Colonic mucosa (tissue), 4 donors: ENCODE measurements at places on chromosomes 6 and 20. TPM values are rescaled to one million over a fixed set of nuclear protein-coding genes. Genes with fewer than 3 reads are reported as not detected.

DNA sequence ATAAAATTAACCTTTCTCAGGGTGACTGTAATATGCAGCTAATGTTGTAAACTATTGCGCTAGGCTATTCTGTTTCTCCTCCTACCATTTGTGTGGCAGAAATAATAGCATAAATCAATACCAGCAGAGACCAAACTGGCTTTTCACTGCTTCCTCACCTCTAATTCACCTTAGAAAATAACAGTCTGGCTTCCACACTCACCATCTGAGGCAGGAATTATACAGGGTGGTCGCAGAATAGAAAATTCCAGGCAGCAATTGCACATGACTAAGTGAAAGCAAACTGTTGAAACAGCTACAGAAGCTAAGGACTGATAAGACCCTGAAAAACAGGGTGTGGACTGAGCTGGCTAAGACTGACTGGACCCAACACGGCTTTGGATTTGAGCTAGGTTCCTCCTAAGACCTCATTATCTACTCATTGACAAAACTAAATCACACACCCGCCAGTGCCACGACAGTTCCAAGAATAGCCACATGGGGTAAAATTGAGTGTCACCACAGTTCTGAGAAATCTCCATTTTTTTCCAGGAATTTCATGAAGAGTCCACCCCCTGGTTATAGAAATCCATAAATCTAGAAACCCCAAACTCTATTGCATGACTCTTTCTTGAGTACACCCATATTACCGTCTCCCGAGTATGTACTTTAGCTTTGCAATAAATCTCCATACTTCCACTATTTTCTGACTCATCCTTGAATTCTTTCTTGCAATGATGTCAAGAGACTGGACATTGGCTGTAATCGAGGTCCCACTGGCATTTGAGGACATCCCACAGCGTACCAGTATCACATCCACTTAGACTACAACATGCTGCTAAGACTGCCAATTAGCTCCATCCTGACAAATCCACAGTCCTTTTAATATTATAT is 60.9 kb upstream of the KCNQ5 start:
- no peaks in the 10 kb centered on the region for H3K4me1 ChIP-seq
- no peak overlapping the region for H3K27ac ChIP-seq
- no peak for DNase-seq
- no peak overlapping the region for H3K4me3 ChIP-seq

- H3K36me3 ChIP-seq, result no peaks in the 10 kb centered on the region
- no peaks in the 10 kb centered on the region for H3K4me1 ChIP-seq
- H3K27me3 ChIP-seq, result peaks cover 3% of the 10 kb centered on the region
- H3K4me3 ChIP-seq, result no peak within 1 kb of the TSS
- DNase-seq, result no peak
Observed at GRCh38 chr6:35512740-35513139, at the start of gene TULP1. Gene TULP1 (minus strand): TSS chr6:35512896. CDS start chr6:35512858, 38 bp downstream.

DNA sequence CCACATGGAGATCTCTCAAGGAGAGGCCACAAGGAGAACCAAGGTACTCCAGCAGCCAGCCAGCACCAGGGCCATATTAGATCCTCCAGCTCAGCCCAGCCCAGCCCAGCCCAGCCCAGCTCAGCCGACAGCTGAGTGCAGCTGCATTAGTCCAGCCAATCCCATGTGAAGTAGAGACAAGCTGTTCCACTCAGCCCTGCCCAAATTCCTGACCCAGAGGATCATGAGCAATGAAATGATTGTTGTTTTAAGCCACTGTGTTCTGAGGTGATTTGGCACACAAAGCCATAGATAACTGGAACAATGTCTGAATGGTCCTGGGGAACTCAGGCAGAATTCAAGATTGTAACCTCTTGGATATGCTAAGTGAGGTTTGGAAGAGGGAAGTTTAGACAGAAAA is 59.5 kb upstream of the BMP2 start:
- no peaks in the 10 kb centered on the region for H3K27me3 ChIP-seq
- peak overlapping the region; percentile 72 for H3K27ac ChIP-seq
- H3K4me1 ChIP-seq, result peaks cover 16% of the 10 kb centered on the region
- no peak overlapping the region for H3K4me3 ChIP-seq
- no peaks in the 10 kb centered on the region for H3K36me3 ChIP-seq
- DNase-seq, result peak; percentile 84

- H3K4me3 ChIP-seq, result no peak overlapping the region
- no peak for DNase-seq
- H3K27ac ChIP-seq, result no peak overlapping the region
- H3K36me3 ChIP-seq, result no peaks in the 10 kb centered on the region
Observed at GRCh38 chr6:143465546-143465945, 14.9 kb downstream of the PEX3 start.

DNA sequence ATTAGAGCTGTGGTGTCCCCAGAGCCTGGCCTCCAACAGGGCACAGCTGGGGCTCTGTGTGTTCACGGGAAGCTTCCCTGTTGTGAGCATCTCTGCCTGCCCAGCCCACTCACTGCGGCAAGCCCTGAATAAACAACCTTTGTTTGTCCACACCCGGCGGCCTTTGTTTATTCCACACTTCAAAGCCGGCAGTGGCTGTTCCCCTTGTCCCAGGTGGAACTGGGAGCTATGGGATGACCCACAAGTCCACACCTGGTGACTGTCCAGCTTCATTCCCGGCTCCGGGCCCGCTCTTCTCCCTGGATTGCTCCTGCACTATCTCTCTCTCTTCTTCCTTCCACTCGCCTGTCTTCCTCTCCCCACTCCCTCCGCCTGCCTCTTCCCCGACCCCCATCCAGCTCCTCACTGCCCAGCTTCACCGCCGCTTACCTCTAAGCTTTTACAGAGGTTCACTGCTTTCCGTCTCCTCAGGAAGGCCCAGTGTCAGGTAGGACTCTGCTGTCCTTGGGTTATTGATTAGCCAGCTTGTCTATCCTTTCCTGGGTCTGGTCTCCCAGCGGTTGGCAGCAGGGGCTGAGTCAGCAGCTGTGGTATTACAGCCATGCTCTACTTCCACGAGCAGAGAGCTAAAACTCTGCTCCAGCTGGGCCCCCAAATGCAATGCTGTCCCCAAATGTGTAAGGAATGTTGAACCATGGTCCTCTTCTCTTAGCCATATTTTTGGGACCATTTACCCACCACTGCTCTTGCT is 17.8 kb downstream of the DACT2 start:
- no peaks in the 10 kb centered on the region for H3K27me3 ChIP-seq
- no peaks in the 10 kb centered on the region for H3K4me1 ChIP-seq
- H3K36me3 ChIP-seq, result no peaks in the 10 kb centered on the region
- peak; percentile 55 for DNase-seq
- H3K27ac ChIP-seq, result no peak overlapping the region

- no peaks in the 10 kb centered on the region for H3K36me3 ChIP-seq
- peak overlapping the region; percentile 52 for H3K4me3 ChIP-seq
Observed at GRCh38 chr6:111603685-111604084, 2.0 kb downstream of the TRAF3IP2 start.

- no peaks in the 10 kb centered on the region for H3K36me3 ChIP-seq
- no peaks in the 10 kb centered on the region for H3K27me3 ChIP-seq
- no peak overlapping the region for H3K27ac ChIP-seq
- DNase-seq, result no peak
Observed at GRCh38 chr20:44247586-44248409, 690 bp downstream of the GDAP1L1 start.

DNA sequence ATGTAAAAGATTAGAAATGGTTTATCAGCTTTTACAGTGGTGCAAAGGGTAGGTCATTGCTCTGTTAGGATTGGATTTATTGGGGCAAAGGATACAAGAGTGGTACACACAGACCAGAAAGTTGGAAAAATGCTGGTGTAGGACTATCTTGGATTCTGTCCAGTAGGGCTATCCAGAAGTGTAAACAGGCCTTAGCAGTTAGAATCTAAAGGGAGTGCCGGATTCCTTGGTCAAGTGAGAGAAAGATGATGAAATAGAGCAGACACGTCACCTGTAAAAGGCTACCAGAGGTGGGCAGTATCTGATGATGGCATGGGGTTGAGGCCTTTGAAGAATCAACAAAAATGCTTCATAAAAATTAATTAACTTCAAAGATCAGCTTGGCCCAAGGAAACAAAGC is 975.9 kb downstream of the KIF16B start:
- DNase-seq, result peak; percentile 20
- H3K4me1 ChIP-seq, result no peaks in the 10 kb centered on the region

DNA sequence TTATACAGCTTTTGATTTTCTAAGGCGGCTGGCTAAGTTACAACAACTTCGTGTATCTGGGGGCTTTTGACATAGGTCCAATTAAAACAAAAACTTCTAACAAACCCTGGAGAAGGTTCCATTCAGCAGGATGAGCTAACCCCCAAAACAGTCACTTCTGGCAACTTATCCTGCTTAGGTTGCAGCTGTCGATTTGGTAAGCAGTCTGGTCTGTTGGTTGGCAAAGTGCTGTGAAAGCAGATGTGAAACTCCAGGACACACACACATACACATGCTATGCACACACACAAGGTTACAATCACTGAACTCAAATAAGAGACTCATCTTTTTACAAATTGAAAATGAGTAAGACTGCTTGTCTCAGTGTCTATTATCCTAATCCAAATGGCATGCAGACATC is 119.0 kb upstream of the STMND1 start:
- no peak overlapping the region for H3K27ac ChIP-seq
- H3K36me3 ChIP-seq, result no peaks in the 10 kb centered on the region

- no peaks in the 10 kb centered on the region for H3K36me3 ChIP-seq
- DNase-seq, result no peak
- no peak overlapping the region for H3K4me3 ChIP-seq
- no peaks in the 10 kb centered on the region for H3K4me1 ChIP-seq
- H3K27me3 ChIP-seq, result no peaks in the 10 kb centered on the region
Observed at GRCh38 chr20:63159826-63160640, 55.9 kb downstream of the YTHDF1 start.

DNA sequence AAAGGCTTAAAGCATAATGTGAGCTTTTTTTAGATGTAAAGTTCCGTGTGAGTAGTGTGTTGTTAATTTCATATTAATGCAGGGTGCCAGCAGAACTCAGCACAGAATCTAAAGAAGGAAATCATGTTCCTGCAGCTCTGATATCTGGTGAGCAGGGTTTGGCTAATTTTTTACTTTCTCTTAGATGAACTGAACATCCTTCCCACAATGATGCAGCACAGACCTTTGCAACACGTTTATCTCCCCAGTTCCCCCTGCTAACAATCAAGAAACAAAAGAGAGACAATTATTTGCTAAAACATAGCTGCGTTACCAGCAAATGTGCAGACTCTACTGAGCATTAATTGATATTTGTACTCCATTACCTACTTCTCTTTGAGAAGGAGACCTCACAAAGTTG is 39.1 kb upstream of the ATXN1 start:
- no peaks in the 10 kb centered on the region for H3K4me1 ChIP-seq
- no peaks in the 10 kb centered on the region for H3K36me3 ChIP-seq
- H3K27me3 ChIP-seq, result no peaks in the 10 kb centered on the region
- no peak overlapping the region for H3K4me3 ChIP-seq

DNA sequence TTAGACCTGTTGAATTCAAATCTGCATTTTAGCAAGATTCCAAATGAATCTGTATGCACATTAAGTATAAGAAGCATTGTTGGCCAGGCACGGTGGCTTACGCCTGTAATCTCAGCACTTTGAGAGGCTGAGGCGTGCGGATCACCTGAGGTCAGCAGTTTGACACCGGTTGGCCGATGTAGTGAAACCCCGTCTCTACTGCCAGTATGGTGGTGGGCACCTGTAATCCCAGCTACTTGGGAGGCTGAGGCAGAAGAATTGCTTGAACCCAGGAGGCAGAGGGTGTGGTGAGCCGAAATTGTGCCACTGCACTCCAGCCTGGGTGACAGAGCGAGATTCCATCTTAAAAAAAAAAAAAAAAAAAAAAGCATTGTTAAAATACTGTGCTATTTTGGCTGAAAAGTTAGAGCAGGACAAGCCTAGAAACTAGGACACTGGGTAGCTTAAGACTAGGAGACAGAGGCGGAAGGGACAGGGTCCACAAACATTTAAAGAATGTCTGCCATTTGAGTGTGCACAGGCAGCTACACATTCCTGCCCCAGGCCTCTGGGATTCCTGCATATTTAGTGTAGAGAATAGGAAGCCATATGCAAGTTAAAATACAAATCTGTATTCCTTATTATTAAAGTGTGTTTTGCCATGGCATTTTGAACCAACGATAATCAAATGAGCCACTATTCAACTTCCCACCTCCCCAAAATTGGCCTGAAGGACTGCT is 45.1 kb upstream of the EEF1A1 start:
- H3K27ac ChIP-seq, result no peak overlapping the region
- no peak for DNase-seq
- H3K36me3 ChIP-seq, result no peaks in the 10 kb centered on the region
- H3K4me1 ChIP-seq, result no peaks in the 10 kb centered on the region

GRCh38 chr6:10478187-10479040 is 42.7 kb upstream of the GCNT2 start:
- H3K4me1 ChIP-seq, result no peaks in the 10 kb centered on the region
- H3K4me3 ChIP-seq, result no peak overlapping the region
- H3K27ac ChIP-seq, result no peak overlapping the region
- no peak for DNase-seq
- H3K27me3 ChIP-seq, result no peaks in the 10 kb centered on the region

- H3K4me1 ChIP-seq, result peaks cover 8% of the 10 kb centered on the region
- no peak for DNase-seq
- H3K27me3 ChIP-seq, result no peaks in the 10 kb centered on the region
- H3K4me3 ChIP-seq, result no peak overlapping the region
- no peak overlapping the region for H3K27ac ChIP-seq
Observed at GRCh38 chr20:59938221-59938620, 1.9 kb downstream of the PPP1R3D start.

DNA sequence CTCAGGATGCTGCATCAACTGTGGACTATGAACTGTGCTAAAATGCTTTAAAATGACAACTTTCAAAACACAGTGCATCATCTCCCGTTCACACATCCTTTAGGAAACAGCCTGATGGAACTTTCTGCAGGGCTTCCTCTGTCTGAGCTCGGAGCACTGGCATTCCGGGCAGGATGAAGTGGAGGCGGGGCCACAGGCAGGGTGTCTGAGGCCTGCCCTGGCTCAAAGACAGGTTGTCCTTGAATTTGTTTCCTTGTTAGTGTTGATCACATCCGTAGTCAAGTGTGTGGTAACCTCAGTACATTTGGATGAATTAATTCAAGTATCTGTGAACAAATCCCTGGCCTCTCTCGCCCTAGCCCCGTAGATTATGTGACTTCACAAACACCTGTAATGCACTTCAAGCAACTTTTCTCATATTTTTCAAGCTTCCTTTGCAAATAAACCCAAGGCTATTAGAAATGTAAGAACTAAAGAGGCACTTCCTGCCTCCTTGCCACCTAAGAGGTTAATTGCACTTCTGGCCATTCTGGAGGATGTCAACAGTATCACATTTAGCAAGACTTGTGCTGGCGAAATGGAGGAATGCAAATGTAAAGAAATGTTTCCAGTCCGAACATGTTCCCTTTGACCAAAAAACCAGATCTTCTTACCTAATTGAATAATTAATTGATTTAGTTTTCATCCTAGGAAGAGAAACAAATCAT is 3.1 kb downstream of the CD93 start:
- no peaks in the 10 kb centered on the region for H3K4me1 ChIP-seq
- H3K36me3 ChIP-seq, result no peaks in the 10 kb centered on the region
- no peak for DNase-seq
- H3K27ac ChIP-seq, result peak overlapping the region; percentile 36
- H3K27me3 ChIP-seq, result no peaks in the 10 kb centered on the region
- peak overlapping the region; percentile 15 for H3K4me3 ChIP-seq

Gene CST5
- total RNA-seq, result not detected

Gene SIRT5
- 13.7 TPM for total RNA-seq

Gene GRIK2
- 0.72 TPM for total RNA-seq

Gene ENPP3
- total RNA-seq, result 21.4 TPM

Gene PRR18
- not detected for total RNA-seq

Gene RBBP8NL
- 12.5 TPM for total RNA-seq

Gene CCM2L
- total RNA-seq, result 1.1 TPM
